ENCODE measurements at places on chromosomes 7 and 10. TPM values are rescaled to one million over a fixed set of nuclear protein-coding genes. Genes with fewer than 3 reads are reported as not detected.

Gene ATOH7
- 0.21 TPM for total RNA-seq

Gene ELOVL3
- total RNA-seq: 0.35 TPM

Gene HABP2
- 0.14 TPM for total RNA-seq

Gene LRGUK
- total RNA-seq: 0.48 TPM

Gene SUN3
- total RNA-seq: 0.13 TPM
